ENCODE measurements at places on chromosomes 4 and X. TPM values are rescaled to one million over a fixed set of nuclear protein-coding genes. Genes with fewer than 3 reads are reported as not detected.

- DNase-seq = no peak
Measured at GRCh38 chr4:38591617-38592337, 72.2 kb upstream of the KLF3 start.

DNA sequence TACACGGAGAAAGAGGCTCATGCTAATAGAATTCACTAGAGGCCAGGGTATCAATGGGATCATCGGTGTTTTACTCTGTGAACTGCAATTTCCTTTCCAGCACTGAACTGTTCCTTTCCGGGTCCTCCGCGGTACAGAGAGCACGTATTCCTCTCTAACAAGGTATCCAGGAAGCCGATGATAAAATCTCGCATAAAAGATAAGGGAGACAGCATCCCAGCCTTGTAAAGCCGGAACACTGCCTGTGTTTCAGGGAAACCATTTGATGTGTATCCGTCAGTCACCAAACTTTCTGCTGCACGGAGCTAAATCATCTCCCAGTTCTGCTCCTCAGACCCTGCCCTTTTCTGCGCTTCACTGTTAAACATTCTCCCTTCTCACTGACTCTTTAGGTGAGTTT is 54.0 kb downstream of the ING2 start:
- DNase-seq = no peak

The MAP7D3 gene
- polyA plus RNA-seq = 14.4 TPM

DNA sequence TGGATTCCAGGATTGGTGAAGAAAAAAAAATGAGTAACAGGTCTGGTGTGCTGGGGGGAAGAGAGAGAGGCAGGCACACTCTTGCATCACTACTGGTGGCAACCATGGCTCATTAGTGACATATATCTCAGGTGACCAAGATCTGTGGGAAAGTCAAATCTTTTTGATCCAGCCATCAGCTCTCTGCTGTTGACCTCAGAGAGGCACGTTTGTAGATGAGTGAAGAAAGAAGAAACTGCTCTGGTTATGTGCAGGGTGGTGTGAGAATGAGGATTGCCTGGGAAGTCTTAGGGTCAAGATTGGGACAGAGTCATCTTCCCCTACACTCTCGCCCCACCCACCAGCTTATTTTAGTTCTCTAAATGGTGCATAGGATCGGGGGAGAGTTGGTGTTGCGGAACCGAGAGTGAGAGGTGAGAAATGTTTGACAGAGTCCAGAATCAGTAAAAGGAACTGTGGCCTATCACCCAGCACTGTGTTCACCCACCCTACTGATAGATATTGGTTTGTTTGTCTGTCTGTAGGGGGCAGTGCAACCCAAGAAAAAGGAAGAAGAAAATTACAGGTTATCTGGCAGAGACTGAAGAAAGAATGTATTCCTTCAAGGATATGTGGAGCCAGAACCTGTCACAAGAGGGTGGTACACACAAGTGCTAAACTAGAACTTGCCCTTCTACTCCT is 21.9 kb downstream of the ARMCX6 start:
- peak; percentile 25 for DNase-seq

DNA sequence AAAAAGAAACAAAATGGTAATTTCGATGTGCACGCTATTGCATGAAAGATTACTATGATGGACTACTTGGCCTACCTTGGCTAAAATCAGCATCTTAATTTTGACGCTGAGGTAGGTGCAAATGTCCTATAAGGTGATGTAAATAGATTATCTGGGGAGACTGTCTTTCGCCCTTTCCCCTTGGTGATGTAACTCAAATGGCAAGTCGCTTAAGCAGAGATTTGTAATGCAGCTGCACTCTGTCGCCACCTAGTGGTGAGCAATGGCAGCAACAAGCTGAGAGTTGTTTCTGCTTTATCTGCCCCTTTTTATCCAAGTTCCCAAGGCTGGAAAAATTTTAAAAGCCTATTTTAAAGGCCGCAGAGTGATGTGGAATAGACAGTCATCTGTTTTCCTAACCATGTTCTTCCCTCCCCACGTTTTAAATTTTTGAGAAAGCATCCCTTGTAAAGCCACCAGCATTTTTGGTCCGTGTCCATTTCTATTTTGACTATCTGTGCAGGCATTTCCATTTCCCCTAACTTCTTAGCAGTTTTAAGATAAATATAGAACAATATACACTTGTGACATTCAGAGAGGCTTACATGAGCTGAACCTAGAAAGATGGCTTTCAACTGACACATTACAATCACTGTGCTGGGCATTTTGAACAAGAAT is 62.4 kb upstream of the PDLIM3 start:
- DNase-seq = peak; percentile 62

The ZFP42 gene
- polyA plus RNA-seq = not detected

DNA sequence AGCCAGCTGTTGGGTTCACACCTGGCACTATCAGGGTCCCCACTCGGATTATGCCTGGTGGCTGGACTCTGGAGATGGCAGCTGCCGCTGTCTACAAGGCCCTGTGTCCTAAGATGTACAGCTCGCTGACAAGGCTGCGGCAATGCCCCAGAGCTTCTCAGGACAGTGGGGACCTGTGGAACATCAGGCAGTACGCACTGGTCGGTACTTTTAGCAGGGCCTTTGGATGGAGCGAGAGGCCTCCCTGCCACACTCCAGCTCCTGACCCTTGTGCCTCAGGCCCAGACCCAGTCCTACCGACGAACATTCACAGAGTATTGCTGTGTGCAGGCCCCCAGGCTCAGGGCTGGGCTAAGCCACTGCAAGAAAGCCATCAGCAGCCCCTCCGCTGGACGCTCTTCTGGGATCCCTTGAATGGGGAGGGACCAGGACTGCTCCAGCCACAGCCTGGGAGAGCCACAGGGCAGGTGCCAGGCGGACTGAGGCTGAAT is 45.7 kb upstream of the HMX1 start:
- DNase-seq = no peak

The PROM1 gene
- 56.0 TPM for polyA plus RNA-seq

DNA sequence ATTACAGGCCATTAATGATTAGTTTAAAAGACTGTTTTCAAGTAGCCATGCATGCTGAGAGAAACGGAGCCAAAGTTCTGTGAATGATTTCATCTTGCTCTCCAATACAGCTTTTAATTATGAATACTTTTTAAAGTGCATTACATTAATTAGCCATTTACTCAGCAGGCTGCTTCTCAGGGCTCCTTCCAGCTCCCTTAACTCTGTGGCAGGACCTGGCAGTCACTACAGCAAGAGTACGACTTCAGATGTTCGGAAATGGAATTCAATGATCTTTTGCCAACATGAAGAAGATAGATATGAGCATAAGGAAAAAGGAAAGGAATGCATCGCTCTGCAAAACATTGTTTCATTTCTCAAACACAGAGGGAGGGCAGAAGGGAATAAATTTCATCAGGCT is 987.2 kb downstream of the PDHA2 start:
- DNase-seq = no peak

- DNase-seq = no peak
Measured at GRCh38 chr4:8185295-8185694, 13.8 kb upstream of the SH3TC1 start.

DNA sequence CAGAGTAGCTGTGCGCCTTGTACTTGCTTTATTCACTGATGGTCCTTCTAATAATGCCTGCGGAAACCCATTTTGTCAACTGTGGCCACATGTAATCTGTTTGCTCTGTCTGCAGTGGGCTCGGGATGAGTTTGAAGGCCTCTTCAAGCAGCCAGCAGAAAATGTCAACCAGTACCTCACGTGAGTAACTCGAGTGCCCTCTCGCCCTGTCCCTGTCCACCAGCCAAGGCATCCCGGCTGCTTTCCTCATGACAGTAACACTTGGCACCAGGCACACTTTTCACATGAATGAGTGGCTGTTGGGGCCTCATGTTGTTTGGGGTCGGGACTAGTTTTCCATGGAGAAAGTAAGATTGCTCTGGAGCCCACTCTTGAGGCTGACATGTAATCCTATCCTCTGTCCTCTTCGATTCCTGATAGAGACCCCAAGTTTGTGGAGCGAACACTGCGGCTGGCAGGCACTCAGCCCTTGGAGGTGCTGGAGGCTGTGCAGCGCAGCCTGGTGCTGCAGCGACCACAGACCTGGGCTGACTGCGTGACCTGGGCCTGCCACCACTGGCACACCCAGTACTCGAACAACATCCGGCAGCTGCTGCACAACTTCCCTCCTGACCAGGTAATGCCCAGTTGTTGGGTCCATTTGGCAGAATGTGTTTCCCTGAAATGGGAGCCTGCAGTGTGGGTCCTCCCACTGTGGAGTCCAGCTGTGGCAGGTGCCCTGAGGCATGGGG is 8.8 kb upstream of the CDK16 start:
- DNase-seq = no peak

GRCh38 chrX:107654872-107655761 is 26.8 kb downstream of the PRPS1 start:
- DNase-seq = no peak

DNA sequence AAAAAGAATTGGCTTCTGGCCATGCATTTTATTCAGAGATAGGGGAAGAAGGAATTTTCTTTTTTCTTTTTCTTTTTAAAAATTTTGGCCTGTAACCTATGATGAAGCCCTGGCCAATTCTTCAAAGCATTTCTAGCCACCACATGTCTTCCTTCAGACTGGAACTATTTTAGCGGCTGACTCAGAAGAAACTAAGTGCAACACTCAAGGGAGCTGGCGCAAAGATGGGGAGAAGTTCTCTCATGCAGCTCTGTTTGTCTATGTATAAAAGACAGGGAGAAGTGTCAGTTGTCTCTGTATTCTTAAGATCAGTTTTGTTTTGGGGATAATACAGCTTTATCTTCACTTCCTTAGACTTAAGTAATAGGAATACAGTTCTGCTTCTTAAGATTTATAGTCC is 46.1 kb downstream of the MBNL3 start:
- no peak for DNase-seq

GRCh38 chr4:183755596-183755995 is 96.5 kb downstream of the TRAPPC11 start:
- no peak for DNase-seq

The DLG3 gene
- polyA plus RNA-seq = 4.9 TPM

The IL21 gene
- polyA plus RNA-seq = not detected

- DNase-seq = no peak
Measured at GRCh38 chr4:184293552-184293951, 75.9 kb upstream of the ENPP6 start.

- DNase-seq = no peak
Measured at GRCh38 chr4:36921476-36922216, 322.9 kb upstream of the NWD2 start.

- DNase-seq = no peak
Measured at GRCh38 chr4:154984148-154984547, 203.1 kb downstream of the RBM46 start.

DNA sequence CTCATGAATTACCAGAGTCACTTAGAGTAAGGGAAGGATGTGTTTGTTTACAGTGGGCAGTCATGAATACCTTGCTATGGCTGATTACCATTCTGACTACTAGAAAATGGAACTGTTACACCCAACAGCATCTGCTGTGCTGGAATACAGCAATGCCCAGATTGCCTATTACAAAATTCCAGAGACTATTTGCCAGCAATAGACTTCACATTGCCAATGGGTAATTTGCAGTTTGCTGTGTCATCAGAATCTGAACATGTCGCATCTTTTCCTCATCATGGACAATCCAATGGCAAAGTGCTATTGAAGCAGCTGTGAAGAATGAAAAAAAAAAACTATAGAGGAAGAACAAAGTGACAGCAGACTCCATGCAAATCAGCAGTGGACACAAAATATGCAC is 356.6 kb downstream of the CXXC4 start:
- DNase-seq = no peak

DNA sequence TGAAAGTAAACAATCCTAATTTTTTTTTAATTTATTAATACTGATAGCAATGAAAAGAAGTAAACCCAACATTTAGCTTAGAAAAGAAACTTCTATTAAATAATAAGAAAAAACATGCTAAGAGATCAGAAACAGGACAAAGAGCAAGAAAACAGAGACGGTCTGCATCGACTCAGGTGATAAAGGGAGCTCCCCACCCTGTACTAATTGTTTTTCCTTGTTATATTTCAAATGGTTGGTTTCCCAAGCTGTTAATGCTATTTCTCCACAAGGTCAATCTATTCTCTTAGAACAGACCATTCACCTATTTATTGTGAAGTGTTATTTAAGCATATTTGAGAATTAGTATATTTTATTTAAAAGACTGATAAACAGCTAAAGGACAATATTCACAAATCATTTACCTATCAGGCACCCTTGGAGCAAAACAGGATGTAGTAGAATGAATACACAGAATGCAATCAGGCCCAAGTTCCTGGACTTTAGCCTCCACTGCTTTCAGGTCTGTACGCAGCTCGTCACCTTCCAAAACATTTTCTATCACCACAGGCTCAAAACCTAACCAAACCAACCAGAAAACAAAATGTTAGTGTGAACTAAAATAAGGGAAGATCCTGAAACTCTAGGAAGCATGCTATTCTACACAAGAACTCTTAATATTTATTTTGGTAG is 5.5 kb downstream of the SEPSECS start:
- DNase-seq = no peak

The CBLL2 gene
- polyA plus RNA-seq = not detected

DNA sequence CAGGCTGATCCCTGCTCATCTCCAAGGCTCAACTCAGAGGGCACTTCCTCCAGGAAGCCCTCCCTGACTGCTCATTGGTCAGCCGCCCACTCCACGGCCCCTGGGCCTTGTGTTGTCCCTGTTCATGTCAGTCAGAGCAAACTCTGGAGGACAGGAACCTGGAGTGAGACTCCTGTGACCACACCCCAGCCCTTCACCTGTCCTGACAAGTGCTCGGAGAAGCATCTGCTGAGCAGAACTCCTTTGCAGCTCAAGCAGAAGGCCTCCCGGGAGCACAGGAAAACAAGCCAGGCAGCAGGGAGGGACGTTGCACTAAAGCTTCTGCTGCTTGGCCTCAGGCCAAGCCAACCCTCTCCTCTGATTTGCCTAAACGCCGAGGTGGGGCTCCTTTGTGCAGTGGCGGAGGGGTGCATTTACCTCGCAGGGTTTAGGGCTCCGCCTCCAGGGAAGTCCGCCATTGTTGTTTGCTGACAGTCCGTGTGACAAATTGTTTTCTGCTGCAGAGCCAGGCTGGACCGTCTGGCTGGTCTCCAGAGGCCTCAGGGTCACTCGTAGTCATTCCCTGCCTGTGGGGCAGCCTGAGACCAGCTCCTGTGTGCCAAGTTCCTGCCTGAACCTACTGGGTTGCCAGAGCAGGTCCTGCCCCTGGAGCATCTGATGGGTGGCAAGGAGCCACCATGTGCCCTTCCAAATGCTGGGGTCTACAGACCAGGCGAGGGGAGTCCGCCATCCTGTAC is 61.8 kb downstream of the C4orf50 start:
- DNase-seq = no peak

GRCh38 chr4:145320294-145320693 is 139.9 kb upstream of the OTUD4 start:
- no peak for DNase-seq

GRCh38 chr4:77922158-77923094 is 59.8 kb downstream of the MRPL1 start:
- DNase-seq = no peak

- DNase-seq = no peak
Measured at GRCh38 chr4:150385606-150386005, 196.3 kb upstream of the MAB21L2 start.
